Effector memory CD8-positive, alpha-beta T cell (primary cell): ENCODE measurements at places on chromosomes 1 and 21.

DNA sequence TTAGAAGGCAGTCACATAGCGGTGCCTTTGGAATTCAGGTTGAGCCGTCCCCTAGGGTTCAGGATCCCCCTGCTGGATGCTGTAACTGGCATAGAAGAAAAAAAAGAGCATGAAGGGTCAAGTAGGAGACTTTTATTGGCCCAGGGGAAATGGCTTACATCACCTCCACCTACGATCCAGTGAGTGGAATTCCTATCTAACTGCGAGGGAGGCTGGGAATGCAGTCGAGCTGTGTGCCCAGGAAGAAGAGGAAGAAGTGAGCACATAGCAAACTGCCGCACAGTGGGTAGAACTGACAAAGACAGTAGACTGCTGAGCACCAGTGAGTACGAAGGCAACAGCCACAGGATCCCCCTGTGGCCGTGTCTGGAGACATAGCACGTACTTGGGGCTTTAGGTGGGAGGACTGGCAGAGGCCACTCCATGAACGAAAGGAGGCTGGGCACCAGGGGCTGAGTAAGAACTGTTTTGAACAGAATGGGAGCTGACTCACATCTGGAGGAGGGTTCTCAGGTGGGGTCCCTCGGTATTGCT is 79.2 kb downstream of the RNF220 start:
- no peak for DNase-seq

DNA sequence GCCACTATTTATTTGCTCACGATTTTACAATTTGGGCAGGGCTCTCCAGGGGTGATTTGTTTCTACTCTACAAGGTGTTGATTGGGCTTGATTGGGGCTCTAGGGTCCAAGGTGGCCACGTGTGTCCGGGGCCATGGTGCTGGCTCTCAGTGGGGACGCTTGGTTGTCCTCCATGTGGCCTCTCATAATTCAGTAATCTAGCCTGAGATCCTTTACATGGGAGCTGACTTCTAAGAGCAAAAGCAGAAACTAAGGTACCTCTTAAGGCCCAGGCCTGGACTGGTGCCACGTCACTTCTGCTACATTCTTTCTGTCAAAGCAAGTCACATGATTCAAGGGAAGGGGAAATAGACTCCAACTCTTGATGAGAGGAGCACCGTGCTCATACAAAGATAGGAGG is 8.1 kb upstream of the PSRC1 start:
- no peak for DNase-seq

DNA sequence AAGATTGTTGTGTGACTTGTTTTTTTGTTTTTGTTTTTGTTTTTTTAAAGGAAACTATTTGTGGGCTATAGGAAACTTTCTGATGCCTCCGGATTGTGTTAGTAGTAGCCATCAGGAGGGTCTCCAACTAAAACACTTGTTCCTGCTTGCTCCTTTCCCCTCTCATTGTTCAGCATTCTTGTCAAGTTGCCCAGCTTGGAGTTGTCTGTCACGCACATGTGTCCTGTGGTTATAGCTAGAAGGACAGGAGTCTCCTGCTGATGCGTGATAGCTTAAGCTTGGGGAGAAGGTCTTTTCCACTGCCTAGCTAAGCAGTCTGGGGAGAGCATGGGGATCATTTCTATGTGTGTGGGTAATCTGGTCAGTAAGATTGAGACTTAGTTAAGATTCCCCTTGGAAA is 3.2 kb upstream of the LYPLA2 start:
- no peak for DNase-seq

DNA sequence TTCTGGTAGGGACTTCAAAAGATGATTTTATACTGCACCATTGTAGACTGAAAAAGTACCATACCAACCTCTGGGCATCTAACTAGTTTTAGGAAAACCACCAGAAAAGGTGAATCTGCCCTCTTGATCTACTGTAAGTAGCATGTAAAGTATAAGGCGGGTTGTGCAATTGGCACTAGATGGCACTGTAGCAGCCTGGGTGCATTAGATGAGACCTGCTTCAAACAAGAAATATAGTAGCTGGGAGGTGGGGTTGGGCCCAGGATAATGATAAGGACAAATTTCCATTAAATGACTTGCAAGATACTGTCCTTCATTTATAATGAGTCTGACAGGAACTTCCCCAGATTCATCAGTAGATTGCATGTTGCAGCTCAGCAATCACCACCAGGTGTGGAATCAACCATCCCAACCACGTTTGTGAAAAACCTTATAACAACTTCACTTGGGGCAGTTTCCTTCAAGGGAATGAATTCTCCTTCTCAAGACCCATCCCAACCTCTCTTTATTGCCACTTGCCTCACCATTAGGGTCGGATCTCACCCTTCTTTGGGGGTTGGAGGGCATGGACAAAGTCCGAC is 37.3 kb upstream of the IL10 start:
- DNase-seq: no peak

DNA sequence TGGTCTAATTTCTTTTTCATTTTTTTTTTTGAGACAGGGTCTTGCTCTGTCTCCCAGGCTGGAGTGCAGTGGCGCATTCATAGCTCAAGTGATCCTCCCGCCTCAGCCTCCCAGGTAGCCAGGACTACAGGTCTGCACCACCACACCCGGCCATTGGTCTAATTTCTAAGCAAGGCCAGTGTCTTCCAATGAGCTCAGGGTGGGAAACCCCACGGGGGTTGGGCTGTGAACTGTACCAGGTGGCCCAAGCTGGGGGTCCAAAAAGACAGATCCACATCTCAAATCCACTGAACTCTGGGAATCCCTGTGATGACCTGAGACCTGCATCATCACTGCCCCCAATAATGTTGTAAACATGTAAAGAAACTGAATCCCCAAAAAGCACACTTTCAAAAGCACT is 79.5 kb downstream of the BCAR3 start:
- no peak for DNase-seq

DNA sequence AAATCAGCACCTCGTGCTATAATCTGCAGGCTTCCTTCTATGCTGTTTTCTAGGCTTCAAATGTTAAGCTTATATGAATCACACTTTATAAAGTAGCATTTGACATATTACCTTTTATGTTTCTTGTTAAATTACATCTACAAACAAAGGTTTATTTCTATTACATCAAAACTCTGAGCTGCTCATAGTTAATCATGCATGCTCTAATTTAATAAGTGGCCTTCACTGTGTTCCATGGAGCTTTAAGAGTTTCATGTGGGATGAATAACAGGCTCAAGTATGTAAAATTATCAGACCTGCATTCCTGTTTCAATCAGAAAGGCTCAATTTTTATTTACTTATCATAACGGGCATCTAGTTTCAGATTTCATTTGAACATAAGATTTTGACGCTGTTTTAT is 13.0 kb downstream of the SLC19A2 start:
- no peak for DNase-seq

GRCh38 chr1:150987924-150988323 is 5.8 kb downstream of the ANXA9 start:
- no peak for DNase-seq

- no peak for DNase-seq
Measured at GRCh38 chr1:23845163-23845562, 19.9 kb upstream of the HMGCL start.

DNA sequence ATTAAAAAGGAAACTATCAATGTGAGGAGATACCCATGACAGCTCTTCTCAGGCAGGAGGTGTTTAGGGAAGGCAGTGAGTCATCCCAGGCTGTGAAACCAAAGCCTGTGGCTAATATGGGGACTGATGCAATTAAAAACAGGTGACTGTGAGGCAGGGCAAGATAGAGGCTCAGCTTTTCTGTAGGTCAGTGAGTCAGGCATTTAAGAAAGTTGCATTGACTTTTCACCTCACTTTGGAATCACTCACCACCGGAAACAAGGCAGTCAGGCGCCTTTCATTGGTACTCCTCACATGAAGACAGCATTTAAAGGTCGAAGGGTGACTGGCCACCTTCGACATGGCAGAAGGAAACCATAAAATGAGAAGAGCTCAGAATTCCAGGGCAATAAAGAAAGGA is 54.5 kb downstream of the PAPPA2 start:
- no peak for DNase-seq

DNA sequence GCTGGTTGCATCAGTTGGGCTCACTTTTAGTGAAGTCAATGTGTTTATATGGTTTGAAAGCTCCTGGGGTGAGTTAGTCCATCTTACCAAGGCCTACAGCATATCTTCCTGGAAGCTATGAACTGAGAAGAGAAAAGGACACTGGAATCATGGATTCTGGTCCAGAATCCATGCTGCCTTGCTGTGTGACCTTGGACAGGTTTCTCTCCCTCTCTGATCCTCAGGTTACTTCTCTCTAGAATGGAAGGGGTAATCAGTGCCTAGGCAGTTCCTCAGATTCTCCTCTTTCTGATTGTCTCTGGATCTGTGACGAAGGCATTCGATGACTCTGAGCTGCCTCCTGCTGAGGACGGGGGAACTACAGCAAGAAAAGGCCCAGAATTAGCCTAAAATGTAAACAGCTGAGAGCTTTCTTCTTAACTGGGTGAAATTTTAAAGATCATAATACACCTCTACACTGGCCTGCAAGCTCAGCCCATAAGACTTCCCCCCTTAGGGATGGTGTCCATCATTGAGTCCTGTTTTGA is 425.0 kb upstream of the VAMP3 start:
- no peak for DNase-seq

DNA sequence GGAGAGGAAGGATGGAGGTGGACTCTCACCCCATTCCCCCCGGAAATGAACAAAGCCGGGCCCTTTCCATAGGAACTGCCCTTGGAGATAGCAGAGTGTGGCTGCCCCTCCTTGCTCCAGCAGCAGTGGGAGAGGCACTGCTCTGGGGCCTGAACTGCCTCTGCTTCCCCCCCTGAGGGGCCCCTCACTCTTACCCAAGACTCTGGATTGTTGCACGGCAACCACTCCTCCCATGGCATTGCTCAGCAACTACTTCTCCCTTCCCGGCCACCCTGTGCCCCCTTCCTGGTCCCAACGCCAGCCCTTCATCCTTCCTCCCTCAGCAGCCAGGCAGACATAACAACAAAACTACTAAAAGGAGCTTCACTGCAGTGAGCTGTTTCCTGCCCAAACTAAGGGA is 3.0 kb upstream of the ACKR1 start:
- DNase-seq: no peak

DNA sequence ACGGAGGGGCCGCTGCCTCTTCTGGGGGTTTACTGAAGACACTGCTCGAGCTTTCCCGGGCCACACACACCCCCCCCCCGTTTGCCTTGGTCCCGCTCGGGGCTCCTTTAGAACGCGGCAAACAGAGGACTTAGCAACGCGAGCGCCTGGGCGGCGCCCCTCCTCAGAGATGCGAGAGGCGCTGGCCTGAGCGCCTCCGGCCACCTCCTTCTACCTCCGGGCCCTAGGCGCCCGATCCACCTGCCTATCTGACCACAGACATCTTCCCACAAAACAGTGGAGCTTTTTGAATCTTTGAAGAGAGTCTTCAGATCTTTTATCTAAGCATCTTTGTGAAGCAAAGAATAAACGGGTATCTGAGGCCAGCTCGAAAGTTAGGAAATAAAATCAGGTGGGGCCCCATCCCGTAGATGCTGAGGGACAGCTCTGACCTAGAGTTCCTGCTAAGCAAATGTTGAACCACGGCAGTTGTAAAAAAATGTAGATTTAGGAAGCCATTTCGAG is 436 bp upstream of the TTLL7 start:
- DNase-seq: no peak

GRCh38 chr1:11432526-11432925 is 46.4 kb upstream of the DISP3 start:
- no peak for DNase-seq
